ENCODE measurements at places on chromosomes 4 and X.

DNA sequence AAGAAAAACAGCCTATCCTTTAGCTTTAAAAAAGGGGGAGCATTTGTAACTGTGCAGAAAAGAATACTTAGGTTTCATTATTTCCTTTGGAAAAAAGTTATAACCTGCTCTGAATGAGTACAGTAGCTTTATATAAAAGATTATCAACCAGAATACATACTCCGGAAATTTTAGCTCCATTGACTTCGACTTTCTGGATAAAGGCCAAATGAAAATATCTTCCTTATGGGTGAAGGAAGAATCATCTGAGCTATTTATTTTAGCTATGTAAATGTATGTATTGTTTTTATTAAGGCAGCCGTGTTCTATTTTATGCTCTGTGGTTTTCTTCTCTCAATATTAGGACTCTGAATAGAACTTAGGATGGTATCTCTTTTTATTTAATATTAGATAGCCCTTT is 69.0 kb upstream of the ETNPPL start:
- DNase-seq, result no peak

DNA sequence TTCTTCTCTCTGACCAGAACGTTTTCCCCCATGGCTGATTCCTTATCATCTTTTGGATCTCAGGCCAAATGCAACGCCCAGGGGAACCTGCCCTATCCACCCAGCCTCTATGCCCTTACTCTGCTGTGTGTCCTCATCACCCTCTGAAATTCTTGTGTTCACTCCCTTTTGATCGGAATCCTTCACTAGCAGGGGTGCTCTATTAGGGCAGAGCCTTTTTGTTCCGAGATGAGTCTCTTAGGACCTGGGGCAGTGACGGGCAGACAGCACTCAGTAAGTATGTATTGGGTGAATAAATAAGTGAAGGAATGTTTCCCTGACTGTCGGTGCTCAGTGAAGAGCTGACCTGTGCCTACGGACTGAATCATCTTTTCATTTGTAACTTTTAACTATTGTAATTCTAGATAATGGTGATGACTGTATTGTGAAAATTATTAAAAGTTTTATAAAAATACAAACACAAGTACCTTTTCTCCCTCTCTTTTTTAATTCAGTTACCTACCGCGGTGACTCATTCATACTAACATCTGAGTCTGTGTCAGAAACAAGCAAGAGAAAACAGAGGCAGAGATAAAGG is 4.8 kb upstream of the TENM3 start:
- no peak for DNase-seq

DNA sequence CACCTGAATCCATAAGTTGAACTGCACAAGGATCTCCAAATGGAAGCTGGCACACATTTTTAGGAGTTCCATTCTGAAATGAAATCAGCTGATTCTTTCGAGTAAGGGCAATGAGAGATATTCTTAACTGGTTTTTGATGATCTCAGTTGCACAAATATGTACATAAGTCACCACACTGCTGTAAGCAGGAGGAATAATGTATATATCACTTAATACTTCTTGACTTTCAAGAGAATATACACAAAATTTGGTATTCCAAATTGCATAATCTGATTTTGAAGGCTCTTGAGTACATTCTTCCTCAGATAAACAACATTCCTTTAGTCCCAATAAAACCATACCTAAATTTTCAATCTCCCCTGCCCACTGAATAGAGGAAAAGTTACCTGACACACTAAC is 8.2 kb downstream of the FANCB start:
- no peak for DNase-seq

DNA sequence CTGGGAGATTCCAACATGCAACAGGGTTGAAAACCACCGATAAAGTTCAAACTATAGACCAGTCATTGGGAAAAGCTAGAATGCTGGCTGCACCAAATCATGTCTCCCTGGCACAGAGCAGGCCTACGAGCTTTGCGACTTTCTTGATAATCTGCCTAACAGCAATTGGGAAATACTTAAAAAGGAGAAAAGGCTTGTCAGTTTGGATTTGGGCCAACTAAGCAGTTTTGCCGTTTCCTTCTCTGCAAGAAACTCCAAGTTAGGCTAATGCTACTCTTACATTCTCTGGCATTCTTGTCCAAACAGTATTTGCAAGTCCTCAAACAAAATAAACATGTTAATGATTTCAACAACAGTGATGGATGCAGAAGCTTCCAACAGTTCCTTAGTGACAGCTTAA is 87.9 kb downstream of the PDK3 start:
- no peak for DNase-seq

GRCh38 chrX:49053223-49054072 is 5.4 kb upstream of the CCDC120 start:
- peak; percentile 98 for DNase-seq

DNA sequence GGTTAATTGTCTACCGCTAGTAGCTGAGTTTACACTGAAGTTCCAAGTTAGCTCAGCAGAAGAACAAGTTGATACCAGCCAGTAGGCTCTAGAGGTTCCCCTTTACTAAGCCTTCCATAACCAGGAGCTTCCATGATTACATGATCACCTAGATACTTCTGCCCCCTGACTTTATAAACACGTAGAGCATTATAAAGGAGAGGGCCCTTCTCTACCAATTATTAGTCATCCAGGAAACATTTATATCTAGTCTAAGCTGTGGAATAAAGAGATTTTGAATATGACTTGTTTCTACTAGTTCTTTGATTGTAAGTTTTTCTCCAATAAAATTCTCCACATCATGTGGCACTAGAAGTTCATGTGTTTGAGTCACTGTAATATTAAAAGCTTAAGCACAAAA is 818.1 kb upstream of the PCDH10 start:
- no peak for DNase-seq

All from H7 (cell line).